Activated CD4-positive, alpha-beta memory T cell treated with anti-CD3 and anti-CD28 coated beads, Interleukin-2, amount 10 ng/mL, durations not matched to agents 7 days and 5 days (primary cell): ENCODE measurements at places on chromosomes 16 and 17. TPM values are rescaled to one million over a fixed set of nuclear protein-coding genes. Genes with fewer than 3 reads are reported as not detected.

DNA sequence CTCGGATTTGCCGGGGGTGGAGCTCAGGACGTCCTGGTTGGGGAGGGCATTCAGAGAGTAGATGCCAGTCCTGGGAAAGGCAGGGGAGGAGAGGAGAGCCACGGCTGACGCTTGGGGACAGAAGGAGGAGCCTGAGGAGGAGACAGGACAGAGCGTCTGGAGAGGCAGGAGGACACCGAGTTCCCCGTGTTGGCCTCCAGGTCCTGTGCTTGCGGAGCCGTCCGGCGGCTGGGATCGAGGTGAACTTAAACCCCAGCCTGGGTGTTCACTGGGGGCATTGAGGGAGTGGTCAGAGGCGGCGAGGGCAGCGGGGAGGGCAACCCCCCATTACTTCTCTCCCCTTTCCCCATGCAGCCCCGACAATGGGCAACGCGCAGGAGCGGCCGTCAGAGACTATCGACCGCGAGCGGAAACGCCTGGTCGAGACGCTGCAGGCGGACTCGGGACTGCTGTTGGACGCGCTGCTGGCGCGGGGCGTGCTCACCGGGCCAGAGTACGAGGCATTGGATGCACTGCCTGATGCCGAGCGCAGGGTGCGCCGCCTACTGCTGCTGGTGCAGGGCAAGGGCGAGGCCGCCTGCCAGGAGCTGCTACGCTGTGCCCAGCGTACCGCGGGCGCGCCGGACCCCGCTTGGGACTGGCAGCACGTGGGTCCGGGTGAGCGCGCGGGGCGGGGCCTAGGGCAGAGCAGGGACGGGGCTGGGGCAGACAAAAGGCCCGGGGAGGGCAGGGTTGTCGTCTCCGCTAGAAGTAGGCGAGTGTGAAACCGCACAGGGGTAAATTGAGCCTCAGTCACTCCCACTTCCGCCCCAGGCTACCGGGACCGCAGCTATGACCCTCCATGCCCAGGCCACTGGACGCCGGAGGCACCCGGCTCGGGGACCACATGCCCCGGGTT lies 3.7 kb downstream of the NOL3 start:
- H3K4me3 ChIP-seq, result peak overlapping the region; percentile 78
- H3K27ac ChIP-seq, result peak overlapping the region; percentile 52
- peak; percentile 77 for DNase-seq

Gene OTOP2
- not detected for total RNA-seq

DNA sequence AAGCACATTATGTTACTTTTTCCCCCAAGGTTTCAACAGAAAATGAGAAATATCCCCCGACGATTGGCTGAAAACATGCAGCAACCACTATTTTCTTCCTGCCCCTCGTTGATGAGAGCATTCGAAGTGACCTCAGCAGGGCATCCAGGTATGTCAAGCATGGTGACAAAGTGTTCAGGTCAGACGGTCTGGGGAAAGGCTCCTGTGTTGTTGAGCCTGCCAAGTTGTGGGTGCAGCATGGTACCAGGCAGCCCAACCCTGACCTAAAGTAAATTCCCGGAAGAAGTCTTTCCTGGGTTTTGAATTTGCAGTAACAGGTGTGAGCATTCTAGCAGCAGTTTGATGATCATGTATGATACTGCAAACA lies 51.7 kb upstream of the SEC14L1 start:
- DNase-seq, result no peak
- peak overlapping the region; percentile 95 for H3K27ac ChIP-seq
- peaks cover 1% of the 10 kb centered on the region for H3K27me3 ChIP-seq
- H3K4me3 ChIP-seq, result peak overlapping the region; percentile 91
- peaks cover 48% of the 10 kb centered on the region for H3K36me3 ChIP-seq

- H3K27me3 ChIP-seq, result no peaks in the 10 kb centered on the region
- no peak overlapping the region for H3K4me3 ChIP-seq
- H3K4me1 ChIP-seq, result peaks cover 16% of the 10 kb centered on the region
- DNase-seq, result no peak
These were observed 6.4 kb upstream of the RAB40C start for GRCh38 chr16:583470-583814.

Gene ABCC6
- total RNA-seq, result 0.05 TPM

GRCh38 chr17:73489333-73489732 lies 154.9 kb downstream of the SDK2 start:
- no peak overlapping the region for H3K27ac ChIP-seq
- H3K4me3 ChIP-seq, result no peak overlapping the region
- H3K4me1 ChIP-seq, result no peaks in the 10 kb centered on the region
- no peaks in the 10 kb centered on the region for H3K27me3 ChIP-seq
- no peak for DNase-seq

DNA sequence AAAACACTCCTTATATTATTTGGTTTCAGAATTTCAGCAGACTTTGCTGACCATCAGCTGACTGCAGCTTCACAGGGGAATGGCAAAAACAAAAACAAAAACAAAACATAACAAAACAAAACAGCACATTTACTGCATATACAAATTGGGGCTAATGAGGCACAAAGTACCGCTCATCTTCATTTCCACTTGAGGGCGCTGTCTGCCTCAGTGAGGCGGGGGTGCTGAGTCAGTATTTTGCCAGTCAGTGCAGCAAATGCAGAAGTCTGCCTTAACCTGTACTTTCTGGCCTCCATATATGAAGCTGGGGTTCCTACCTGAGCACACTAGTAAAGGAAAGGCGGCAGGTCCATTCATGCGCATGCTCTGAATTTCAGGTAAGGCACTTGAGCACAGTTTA lies 13.5 kb upstream of the DYNLRB2 start:
- no peak overlapping the region for H3K4me3 ChIP-seq
- peaks cover 12% of the 10 kb centered on the region for H3K4me1 ChIP-seq

- peak; percentile 39 for DNase-seq
- H3K27ac ChIP-seq, result no peak overlapping the region
- peaks cover 2% of the 10 kb centered on the region for H3K36me3 ChIP-seq
- no peak overlapping the region for H3K4me3 ChIP-seq
- peaks cover 9% of the 10 kb centered on the region for H3K4me1 ChIP-seq
These were observed 7.9 kb upstream of the MFSD6L start for GRCh38 chr17:8806926-8807550.

DNA sequence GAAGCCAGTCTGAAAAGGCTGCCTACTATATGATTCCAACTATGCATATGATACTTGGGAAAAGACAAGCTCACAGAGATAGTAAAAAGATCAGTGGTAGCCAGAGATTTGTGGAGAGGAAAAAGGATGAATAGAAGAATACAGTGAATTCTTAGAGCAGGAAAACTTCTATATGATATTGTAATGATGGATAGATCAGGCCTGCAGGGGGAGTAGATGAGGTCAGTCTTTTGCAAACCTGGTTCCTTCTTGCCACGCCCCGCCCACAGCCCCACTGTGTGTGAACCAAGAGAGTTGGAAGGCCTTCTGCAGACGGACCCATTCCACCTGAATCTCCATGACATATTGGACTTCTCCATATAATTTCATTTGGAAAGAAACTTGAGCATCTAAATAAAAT lies 761 bp upstream of the CCL8 start:
- DNase-seq, result no peak
- H3K36me3 ChIP-seq, result no peaks in the 10 kb centered on the region
- no peaks in the 10 kb centered on the region for H3K4me1 ChIP-seq
- no peak overlapping the region for H3K4me3 ChIP-seq
- peaks cover 27% of the 10 kb centered on the region for H3K27me3 ChIP-seq

DNA sequence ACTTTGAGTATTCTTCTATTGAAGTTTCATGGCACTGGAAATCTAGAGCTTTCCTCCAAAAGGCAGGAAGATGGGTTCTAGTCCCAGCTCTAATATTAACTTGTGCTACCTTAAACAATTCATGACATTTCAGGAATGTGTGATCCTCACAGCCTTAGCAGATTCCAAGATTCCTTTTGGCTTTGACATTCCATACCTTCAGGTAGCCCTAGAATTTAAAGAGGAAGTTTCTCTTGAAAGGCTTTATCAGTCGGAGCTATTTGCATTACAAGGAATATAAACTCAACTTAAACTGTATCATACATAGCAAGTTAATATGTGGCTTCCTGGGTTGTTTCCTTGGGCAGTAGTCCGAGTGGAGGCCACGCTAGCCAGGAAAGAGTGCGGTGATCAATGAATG lies 330.0 kb downstream of the SHISA9 start:
- H3K4me3 ChIP-seq, result no peak overlapping the region
- no peak overlapping the region for H3K27ac ChIP-seq
- DNase-seq, result no peak
- no peaks in the 10 kb centered on the region for H3K4me1 ChIP-seq
- H3K27me3 ChIP-seq, result no peaks in the 10 kb centered on the region

- no peak overlapping the region for H3K4me3 ChIP-seq
- peaks cover 58% of the 10 kb centered on the region for H3K36me3 ChIP-seq
- no peaks in the 10 kb centered on the region for H3K27me3 ChIP-seq
- H3K27ac ChIP-seq, result no peak overlapping the region
- H3K4me1 ChIP-seq, result peaks cover 76% of the 10 kb centered on the region
- no peak for DNase-seq
These were observed 335.7 kb downstream of the SEC14L1 start for GRCh38 chr17:77476498-77476897.

- no peak overlapping the region for H3K4me3 ChIP-seq
- peaks cover 48% of the 10 kb centered on the region for H3K4me1 ChIP-seq
- DNase-seq, result no peak
- H3K36me3 ChIP-seq, result peaks cover 74% of the 10 kb centered on the region
These were observed 26.5 kb downstream of the NDE1 start for GRCh38 chr16:15676506-15676905.

Gene AOC2
- total RNA-seq, result 1.0 TPM
